Thyroid gland (tissue), 4 donors: ENCODE measurements at places on chromosomes 6 and 20. TPM values are rescaled to one million over a fixed set of nuclear protein-coding genes. Genes with fewer than 3 reads are reported as not detected.
A peak's percentile ranks its signal among the peaks of the same experiment; 100 is the strongest.

The FAM83C gene
- total RNA-seq: not detected

The LY6G6C gene
- not detected for total RNA-seq

GRCh38 chr20:16111172-16111832, 461.9 kb downstream of the KIF16B start:
- peak overlapping the region; percentile 60 for H3K27ac ChIP-seq
- peak; percentile 63 for DNase-seq
- H3K36me3 ChIP-seq: no peaks in the 10 kb centered on the region
- H3K4me1 ChIP-seq: peaks cover 15% of the 10 kb centered on the region
- no peak overlapping the region for H3K4me3 ChIP-seq

- H3K4me3 ChIP-seq: no peak overlapping the region
- H3K27ac ChIP-seq: peak overlapping the region; percentile 54
- no peaks in the 10 kb centered on the region for H3K36me3 ChIP-seq
- H3K4me1 ChIP-seq: peaks cover 9% of the 10 kb centered on the region
Measured at GRCh38 chr6:72809746-72810379, 188.0 kb downstream of the KCNQ5 start.

- H3K36me3 ChIP-seq: no peaks in the 10 kb centered on the region
- H3K4me3 ChIP-seq: no peak overlapping the region
- H3K27me3 ChIP-seq: peaks cover 37% of the 10 kb centered on the region
- DNase-seq: no peak
- no peak overlapping the region for H3K27ac ChIP-seq
Measured at GRCh38 chr20:22568872-22569344, 15.5 kb downstream of the FOXA2 start.
